ENCODE measurements at places on chromosomes 3 and 15.

- DNase-seq: no peak
These were observed 163.1 kb downstream of the IL1RAP start for GRCh38 chr3:190677001-190677400.

DNA sequence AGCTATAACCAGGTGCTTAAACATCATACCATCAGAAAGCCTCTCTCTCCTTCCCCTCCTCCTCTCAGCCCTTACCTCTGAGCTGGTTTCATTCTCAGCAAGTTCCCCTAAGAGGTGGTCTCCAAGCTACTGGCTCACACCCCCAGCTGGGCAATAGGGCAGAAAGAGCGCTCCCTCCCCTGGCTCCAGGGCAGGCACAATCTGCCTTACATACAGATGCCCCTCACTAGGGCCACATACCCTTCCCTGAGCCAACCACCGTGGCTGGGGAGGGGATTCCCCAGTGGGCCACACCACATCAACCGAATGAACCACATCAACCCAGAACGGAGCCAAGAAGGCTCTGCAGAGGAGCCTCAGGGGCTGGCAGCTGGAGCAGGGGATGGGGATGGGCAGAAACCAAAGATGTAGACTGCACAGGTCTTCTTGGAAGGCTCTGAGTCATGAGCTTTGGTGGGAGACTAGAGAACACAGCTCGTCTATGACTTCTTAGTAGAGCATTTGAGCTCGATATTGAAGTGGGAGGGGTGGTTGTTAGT is 4.6 kb upstream of the FBLN2 start:
- DNase-seq: no peak

- DNase-seq: no peak
These were observed 33.3 kb downstream of the TM4SF18 start for GRCh38 chr3:149299938-149300801.

DNA sequence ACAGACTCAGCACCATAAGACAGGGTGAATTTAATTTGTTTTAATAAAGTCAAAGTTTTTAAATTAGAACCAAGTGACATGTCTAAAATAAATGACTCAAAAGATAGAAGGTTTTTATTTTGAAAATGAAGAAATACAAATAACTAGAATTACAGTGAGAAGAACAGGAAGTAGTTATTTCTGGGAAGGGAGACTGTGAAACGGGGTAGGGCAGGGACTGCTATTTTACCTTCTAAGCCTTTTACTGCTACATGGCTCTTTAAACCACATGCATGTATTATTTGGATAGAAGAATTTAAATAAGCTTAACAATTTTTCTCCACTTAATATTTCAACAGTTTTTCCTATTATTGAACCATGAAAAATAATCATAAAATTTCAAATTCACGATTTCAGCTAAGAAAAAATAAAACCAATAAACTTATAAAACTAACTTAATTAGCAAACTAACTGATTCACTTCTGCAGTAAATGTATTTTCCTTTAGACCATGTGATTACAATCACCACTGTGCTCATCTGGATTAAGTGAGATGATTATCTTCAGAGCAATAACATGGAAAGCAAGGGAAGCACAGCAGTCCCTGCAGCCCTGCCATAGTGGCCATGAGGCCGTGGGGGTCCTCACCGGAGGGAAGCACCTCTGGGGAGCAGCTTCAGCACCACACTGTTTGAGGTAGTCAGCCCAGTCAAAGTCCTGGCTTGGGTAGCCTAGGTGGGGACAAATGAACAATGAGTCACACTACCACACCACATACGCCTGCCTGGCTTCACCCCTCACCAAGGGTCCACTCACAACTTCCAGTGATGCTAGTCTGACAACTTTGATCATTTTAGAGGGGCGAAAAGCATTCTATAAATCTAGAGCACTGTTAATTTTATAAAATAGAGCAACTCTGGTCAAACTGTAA is 28.3 kb upstream of the STIMATE start:
- DNase-seq: no peak

DNA sequence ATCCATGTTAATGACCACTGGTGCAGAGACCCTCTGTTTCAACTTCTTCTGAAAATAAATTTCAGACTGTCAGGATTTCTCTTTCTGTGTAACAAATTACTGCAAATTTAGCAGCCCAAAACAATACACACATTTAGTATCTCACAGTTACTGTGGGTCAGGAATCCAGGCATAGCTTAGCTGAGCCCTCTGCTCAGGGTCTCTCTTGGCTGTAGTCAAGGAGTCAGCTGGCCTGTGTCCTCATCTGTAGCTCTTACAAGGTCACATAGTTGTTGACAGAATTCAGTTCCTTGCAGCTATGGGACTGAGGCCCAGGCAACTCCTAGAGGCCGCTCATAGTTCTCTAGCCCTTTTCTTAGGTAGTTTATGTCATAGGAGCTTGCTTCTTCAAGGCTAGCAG is 51.9 kb downstream of the NKIRAS1 start:
- no peak for DNase-seq
